ENCODE measurements at places on chromosomes 11 and 22.

DNA sequence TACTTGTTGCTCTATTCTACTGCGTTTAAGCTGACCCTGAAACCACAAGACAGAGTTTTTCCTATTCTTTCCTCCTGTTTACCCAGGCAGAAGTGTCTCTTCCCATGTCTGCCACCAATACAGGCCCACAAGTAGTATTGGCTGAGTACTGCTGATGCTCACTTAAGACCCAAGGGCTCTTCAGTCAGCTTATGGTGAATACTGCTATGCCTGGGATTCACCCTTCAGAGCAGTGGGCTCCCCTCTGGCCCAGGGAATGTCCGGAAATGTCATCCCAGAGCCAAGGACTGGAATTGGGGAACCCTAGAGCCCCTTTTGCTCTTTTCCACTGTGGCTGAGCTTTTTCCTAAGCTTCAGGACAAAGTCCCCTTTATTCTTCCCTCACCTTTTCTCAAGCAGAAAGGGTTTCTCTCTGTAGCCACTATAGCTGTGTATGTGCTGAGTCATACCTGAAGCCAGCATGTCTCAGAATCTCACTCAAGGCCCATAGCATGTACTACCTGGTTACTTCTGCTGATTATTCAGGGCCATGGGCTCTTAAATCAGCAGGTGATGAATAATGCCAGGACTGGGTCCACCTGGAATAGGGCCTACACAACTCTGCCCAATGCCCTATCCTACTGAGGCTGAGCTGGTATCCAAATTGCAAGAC is 745.8 kb upstream of the ANO5 start:
- no peak for DNase-seq

DNA sequence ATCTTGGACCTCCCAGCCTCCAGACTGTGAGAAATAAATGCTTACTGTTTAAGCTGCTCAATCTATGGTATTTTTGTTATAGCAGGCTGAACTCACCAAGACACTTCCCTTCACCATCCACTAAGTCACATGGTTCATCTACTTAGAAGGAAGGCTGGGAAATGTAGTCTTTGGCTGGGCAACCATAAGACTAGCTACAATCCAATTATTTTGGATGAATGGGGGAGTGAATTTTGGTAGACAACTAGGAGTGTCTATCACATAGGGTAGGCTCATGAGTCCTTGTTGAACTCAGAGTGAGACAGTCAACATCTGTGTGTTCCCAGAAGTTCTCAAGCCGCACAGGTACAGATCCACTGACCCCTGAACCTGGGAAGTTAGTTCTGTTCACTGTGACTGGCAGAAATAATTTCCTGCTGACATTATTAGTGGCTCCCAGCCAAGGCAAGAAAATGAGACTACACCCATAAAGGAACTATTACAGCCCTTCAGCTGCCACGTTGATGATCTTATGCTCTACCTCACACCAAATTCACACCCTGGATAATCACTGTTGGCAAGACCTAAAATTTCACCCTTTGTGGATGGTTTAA is 3.1 kb upstream of the SLC35C1 start:
- no peak for DNase-seq

DNA sequence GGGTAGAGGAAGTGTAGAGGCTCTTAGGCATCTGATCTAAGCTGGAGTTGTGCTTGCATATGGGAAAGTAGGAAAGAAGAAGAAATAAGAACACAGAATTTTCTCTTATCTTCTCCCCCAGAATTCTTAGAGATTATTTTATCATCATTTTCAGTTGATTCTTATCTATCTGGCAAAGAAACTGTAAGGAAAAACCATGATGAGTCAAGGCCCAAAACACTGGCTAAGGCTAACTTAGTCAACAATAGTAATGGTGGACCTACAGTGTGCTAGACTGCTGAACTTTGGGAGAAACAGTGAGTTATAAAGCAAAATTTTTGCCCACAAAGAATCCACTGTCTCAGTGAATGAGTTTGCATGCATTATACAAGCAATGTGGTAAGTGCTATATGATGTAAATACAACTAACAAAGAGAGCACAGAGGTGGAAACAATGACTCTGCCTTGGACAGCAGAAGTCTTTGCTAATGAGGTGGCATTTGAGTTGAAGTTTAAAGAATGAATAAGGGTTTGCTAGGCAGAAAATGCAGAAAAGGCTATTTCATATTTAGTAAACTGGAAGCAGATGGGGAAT is 344.5 kb upstream of the PLET1 start:
- no peak for DNase-seq

DNA sequence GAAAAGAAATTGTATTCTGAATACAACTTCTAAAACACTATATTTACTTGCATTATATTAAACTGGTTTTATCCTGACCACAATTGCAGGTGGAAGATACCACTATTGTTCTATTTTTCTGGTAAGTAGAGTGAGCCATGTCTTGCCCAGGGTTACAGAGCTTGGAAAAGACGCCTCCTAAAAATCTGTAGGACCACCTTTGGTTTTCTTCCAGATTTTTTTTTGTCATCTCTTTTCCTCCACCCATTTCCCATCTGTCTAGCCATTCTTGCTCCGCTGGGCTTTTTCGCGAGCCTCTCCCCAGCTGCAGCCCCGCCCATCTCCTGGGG is 294 bp upstream of the MTMR3 start:
- DNase-seq, result no peak

- no peak for DNase-seq
These were observed 31.4 kb upstream of the CCDC89 start for GRCh38 chr11:85717429-85717828.

- no peak for DNase-seq
These were observed 32.6 kb upstream of the GNAZ start for GRCh38 chr22:23037429-23038333.

DNA sequence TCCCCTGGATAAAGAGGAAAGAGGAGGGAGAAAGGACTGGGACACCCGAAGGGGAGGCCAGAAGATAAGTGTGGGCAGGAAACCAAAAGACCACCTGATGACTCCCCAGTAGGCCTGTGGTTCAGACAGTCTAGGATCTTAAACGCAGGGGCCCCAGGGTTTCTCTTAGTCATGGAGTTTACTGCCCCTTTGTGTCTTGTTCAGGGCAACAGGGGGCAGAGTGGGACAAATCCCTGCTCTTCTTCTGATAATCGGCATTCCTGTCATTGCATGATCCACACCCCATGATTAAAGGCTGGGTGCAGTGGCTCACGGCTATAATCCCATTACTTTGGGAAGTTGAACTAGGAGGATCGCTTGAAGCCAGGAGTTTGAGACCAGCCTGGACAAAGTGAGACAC is 4.7 kb upstream of the TMPRSS13 start:
- no peak for DNase-seq

DNA sequence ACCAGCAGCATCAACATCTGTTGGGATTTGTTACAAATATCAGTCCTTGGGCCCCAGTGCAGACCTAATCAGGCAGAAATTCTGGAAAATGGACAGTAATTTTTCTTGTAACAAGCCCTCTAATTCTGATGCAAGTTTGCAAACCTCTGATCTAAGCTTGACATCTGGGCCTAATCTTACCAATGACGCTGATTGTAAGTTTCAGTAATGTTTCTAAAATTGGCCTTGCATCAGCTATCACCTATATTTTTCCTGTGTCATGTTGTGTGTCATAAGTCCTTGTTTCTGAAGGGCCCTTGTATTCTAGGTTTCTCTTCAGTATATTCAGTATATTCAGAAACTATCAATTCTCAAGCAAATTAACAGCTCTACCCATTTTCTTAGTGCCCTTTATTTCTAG is 36.4 kb downstream of the ZNF215 start:
- no peak for DNase-seq

- DNase-seq, result no peak
These were observed 216.1 kb upstream of the NARS2 start for GRCh38 chr11:78790784-78791183.

DNA sequence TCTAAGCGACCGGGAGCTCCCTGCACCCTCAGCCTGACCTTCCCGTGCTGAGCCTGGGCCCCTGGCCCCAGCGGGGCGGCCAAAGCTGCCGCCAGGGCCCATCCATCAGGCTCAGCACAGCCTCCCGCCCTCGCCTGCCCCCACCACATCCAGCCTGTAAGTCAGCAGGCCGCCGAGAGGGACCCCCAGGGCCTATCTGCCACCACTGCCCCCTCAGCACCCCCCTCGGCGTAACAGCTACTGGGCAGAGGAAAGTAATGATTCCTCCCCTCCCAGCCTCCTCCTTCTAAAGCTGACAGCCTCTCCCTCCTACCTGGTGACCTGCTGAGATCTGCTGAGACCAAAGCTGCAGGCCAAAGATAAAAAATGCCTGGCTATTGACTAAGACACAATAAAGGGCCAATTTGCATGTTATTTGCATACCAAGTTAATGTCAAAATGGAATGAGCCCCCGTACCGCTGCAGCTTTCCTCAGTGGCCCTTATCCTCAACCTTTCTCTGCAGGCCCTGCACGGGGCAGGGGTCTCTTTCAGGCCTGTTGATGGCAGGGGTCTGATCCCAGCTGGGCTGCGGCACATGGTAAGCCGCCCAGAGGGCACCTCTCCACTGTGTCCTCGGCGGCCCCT is 51.6 kb downstream of the RPUSD4 start:
- DNase-seq, result no peak

DNA sequence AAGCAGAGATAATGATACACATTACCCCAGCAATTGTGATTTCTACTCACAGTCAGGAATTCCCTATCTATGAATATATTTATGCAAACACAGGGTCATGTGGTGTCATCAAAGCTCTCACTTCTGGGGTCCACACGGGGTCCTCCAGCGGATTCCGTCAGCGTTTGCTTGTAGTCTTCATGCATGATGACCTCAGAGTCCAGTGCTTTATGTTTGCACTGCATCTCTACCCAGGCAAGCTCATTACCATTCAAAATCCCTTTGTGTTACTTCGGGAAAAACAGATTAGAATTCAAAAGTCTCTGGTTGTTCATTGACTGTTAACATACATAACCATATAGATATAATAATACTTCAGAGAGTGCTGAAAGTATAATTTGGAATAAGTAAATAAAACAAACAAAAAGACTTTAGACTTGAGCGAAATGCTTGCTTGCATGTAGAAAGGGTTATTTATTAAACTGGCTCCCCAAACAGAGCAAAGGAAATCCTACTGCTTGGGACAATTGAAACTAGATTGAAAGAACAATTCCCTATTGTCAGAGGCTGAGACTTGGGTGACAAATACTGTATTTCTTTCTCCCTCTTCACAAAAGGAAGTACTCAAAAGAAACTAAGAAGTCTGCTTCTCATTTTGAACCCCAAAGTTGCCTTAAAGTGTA is 423.1 kb downstream of the ETS1 start:
- DNase-seq, result no peak

GRCh38 chr11:71304491-71304890 is 52.1 kb upstream of the SHANK2 start:
- no peak for DNase-seq

- no peak for DNase-seq
These were observed 50.8 kb downstream of the ATG16L2 start for GRCh38 chr11:72864702-72865655.

GRCh38 chr11:8801121-8801520 is 109.9 kb upstream of the AKIP1 start:
- no peak for DNase-seq

GRCh38 chr11:27388001-27388400 is 25.0 kb upstream of the CCDC34 start:
- DNase-seq, result no peak

GRCh38 chr22:49929211-49929979 is 11.0 kb downstream of the CRELD2 start:
- no peak for DNase-seq

DNA sequence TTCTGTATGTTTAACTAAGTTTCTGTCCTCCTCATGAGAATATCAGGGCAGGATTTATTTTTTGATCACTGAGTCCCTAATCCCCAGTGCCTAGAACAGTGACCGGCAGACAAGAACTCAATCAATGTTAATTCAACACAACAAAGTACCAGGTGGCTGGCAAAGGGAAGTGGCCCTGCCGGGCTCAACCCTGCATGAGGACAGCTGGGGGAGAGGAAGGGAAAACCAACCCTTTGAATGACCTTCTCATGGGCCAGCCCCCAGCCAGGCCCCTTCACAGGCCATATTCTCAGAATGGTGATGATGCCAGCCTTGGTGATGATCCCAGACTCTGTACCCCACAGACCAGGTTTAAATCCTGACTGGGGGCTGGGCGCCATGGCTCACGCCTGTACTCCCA is 1.4 kb upstream of the MFNG start:
- DNase-seq, result no peak

DNA sequence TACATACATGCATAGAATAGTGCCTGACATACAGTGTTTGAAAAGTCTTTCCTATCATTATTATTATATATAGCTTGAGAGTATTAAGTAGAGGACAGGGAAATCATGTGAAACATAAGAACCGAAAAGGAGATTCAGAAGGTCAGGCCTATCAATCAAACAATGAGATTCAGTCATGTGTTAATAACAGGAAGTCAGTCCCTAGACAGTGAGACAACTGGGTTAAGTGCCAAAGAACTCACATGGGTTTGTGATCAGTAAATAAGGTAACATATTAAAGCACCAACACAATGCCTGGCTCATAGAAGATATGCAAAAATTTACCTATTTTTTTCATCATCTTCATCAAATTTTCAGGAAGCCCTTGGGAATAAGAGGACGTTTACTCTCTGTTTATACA is 174.3 kb upstream of the FAT3 start:
- no peak for DNase-seq

GRCh38 chr11:127412234-127412633 is 411.7 kb upstream of the KIRREL3 start:
- DNase-seq, result no peak

- no peak for DNase-seq
These were observed 106.8 kb downstream of the GRAMD1B start for GRCh38 chr11:123536690-123537437.

DNA sequence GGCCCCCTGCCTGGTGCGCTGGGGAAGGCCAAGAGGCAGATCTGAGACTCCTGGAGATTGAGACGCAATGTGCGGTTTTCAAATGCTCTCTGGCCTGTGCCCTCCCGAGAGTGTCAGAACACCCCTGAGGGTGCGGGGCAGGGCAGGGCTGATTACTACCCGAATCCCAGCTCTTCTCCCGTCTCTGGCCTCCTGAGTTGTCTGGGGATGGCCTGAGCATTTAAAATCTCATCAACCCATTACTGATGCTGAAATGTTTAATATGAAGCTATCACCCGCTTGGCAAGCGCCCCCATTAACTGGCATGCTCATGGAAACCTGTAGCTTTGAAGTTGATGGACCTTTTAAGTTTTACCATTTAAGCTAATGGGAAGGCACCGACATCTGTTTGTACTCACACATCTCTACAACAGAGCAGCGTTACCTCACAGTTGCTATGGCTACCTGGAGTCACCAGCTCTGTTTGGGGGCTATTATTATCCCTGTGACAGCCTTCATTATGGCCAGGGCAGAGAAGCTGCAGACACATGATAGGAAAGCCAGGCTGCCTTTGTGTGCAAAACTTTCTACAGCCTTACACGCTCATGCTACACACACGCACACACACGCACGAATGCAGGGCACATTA is 3.6 kb upstream of the MB start:
- DNase-seq, result peak; percentile 74

DNA sequence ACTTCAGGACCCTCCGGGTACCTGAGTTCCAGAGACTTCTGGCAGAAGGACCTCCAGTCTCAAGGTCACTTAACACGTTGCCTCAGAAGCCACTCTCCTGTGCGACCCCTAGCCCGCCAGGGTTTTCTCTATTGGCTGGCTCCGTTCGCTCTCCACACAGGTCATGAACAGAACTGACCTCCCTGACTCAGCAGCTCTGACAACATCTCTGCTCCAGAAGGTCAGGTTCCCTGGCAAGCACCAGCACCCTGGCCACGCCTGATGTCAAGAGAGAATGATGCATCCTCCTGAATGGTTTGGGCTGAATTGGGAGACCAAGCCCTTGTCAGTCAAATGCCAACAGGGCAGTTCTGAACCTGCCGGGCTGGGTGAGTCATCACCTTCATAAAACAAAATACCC is 84.3 kb upstream of the TMEM45B start:
- no peak for DNase-seq
